Fibroblast of the aortic adventitia (primary cell): ENCODE measurements at places on chromosomes 5 and 9.

GRCh38 chr9:12775679-12776512 is 1.1 kb downstream of the LURAP1L start:
- DNase-seq: peak; percentile 92

DNA sequence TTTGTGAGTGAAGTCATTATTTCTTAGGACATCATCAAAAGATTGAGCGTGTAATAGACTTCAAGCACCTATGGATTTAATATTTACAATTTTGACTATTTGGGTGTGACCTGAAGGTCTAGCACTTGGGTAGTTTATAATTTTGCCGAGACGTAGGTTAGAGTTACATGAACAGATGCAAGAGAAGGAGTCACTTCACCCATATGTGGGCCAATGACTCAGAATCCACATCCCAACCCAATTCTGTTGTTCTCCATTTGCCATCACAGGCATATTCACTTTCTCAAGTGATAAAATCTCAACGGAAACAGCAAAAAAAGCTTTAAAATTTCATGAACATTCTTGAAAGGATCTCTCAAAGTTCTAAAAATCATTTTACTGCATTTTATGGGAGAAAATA is 12.1 kb upstream of the ERAP1 start:
- no peak for DNase-seq

DNA sequence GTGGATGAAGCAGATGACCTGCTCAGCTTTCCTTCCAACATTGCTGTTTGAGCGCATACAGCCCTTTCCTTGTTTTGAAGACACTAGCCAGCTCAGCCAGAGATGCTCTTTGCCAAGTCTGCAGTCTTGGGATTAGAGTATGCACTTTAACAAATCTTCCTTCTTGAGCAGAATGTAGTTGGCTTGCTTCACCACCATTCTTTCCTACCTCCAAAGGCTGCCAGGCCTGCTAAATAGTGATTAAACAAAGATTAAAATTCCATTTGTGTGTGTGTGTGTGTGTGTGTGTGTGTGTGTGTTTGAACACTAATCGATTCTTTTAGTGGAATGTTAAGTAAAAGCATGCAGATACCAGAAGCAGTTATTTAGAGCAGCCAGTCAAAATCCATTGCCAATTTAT is 97.6 kb downstream of the GALNT10 start:
- peak; percentile 95 for DNase-seq

DNA sequence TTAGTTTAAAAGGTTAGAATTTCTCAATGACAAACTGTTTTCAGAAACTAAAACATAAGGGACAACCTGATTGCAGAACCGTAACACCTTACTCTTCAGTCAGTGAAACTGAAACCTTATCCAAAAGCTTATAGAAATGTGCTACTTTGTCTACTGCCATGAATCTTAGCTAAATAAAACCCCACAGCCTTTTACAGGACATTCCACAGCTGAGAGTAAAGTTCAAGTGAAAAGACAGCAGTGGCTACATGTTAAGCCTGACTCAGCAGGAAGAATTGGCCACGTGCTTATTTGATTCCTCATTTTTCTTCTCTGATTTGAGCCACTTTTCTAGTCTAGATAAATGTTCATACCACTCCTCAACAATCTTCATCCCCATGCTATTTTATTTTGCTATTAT is 278.7 kb upstream of the ISL1 start:
- no peak for DNase-seq

- DNase-seq: no peak
These were observed 120.7 kb upstream of the RAI14 start for GRCh38 chr5:34535433-34535832.

DNA sequence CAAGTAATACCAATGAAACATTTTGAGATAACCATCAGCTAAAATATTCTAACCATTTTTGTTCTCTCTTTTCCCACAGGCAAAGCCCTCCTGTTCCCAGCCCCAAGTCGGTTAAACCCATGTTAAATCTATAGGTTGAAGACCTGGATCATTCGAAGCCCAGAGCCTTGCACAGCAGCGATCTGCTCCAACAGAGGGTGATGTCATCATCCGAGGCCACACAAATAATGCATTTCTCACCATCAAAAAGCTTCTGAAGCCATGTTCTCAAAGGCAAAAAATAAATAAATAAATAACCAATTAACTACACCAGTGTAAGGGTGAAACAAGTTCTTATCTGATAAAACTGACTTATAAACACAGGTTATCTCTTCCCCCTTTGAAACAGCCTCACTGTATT is 169.2 kb downstream of the ENTREP1 start:
- DNase-seq: no peak

- no peak for DNase-seq
These were observed 18.5 kb downstream of the TPPP start for GRCh38 chr5:674630-675011.

DNA sequence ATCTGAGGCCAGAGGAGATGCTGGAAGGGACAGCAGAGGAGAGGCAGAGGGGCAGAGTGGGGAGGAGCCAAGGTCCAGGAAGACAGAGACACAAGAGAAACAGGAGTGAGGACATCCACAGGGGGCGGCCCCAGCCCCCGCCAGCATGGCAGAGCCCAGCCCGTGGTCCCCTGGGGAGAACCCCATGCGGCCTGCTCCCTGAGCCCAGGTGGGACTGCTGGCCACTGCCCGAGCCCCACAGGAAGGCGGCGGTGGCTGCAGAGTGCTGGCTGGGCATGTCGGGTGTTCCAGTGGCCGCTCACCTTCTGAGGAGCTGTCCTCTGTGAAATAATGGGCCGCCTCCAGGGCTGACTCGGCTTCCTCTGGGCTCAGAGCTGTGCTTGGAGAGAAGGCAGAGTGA is 8.9 kb upstream of the MRNIP start:
- DNase-seq: no peak
